ENCODE measurements at places on chromosomes 16 and 17.

DNA sequence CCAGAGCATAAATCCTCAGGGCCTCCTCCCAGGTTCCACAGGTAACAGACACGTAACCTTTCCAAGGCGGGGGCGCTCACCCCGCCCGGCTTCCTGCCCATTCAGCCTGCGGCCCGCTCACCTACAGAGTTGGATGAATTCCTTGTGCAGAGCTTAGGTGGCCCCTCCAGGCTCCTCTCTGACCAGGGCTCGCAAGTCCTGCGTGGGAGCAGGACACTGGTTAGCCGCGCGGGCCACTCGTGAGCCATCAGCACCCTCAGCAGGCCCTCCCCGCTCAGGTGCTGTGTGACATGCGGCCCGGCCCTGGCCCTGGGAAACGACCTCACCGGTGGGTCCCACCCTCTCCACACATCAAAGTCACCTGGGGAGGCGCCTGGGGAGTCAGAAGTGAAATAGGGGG is 528 bp downstream of the TERB1 start:
- no peak for DNase-seq

- DNase-seq = no peak
Observed at GRCh38 chr17:57868007-57868909, 18.4 kb upstream of the MRPS23 start.

GRCh38 chr17:36686123-36686669 is 84.8 kb downstream of the MRM1 start:
- no peak for DNase-seq

- no peak for DNase-seq
Observed at GRCh38 chr17:12098568-12098967, 77.9 kb downstream of the MAP2K4 start.

- no peak for DNase-seq
Observed at GRCh38 chr16:78583441-78583840, 484.0 kb downstream of the WWOX start.

DNA sequence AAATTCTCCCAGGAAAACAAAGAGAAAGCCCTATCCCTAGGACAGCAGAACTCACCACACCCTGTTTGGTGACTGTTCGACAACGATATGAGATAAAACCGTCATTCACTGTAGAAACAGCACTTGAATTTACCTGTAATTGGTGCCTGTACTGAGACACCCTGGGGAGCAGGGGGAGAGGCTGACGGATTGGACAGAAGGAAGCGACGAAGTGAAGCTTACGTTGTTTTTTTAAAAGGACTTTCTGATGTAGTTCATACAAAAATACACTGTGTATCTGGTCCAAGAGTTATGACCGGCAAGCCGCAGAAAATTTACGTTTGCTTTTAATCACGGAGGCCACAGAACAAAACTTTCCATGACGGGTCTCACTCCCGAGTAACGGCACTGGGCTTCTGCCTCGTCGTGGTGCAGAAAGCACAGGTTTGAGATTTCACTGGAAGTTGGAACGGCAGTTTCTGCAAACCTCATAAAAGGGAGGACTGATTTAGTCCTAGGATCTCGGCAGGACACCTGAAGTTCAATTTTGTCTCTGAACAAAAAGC is 9.7 kb downstream of the NXN start:
- DNase-seq = no peak

- no peak for DNase-seq
Observed at GRCh38 chr16:34803683-34804416, 1344.4 kb downstream of the TP53TG3F start.

DNA sequence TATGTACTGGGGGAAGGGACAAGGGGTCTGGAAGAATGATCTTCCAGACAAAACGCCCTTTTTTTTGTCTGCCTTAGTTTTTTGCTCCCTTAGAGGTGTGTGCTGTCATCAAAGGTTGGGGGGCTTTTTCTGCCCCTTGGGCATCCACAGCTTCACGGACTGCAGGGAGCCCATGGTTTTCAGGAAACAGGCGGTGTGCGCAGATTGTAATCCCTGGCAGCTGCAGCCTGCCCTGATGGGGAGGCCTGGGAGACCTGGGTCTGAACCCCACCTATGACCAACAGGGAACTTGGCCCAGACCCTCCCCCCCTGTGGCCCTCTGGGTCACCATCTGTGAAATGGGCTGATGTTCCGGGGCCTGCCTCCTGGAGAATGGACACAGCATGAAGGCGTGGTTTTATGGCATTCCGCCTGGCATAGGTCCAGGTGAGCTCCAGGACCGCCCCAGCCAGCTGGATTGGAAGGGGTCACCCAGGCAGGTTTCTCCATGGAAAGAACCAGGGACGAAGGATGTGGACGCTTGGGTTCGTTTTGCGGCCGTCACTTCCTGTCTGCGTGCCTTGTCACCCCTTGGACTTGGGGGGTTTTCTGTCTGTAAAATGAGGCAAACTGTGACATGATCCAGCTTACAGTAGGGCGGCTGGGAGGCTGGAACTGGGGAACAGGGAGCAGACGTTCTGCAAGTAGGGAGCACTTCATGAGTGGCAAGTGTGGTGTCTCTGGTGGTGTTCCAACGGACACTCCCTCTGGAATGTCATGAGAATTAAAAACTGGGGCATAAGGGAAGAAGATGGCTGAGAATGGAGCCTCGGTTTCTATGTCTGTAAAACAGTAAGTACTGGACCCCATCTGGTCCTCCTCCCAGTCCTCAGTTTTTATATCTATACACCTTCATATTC is 1.5 kb downstream of the CPNE2 start:
- DNase-seq = no peak

GRCh38 chr16:70662991-70663523 is 16.7 kb downstream of the IL34 start:
- DNase-seq = no peak

GRCh38 chr16:11561454-11561805 is 25.3 kb downstream of the LITAF start:
- DNase-seq = no peak

- no peak for DNase-seq
Observed at GRCh38 chr16:1327619-1327947, 5.9 kb upstream of the BAIAP3 start.

- no peak for DNase-seq
Observed at GRCh38 chr17:48014595-48015111, 22.9 kb downstream of the COPZ2 start.

- DNase-seq = no peak
Observed at GRCh38 chr16:2468233-2468724, 2.8 kb upstream of the NTN3 start.

GRCh38 chr16:4064950-4065352 is 51.3 kb downstream of the ADCY9 start:
- no peak for DNase-seq

DNA sequence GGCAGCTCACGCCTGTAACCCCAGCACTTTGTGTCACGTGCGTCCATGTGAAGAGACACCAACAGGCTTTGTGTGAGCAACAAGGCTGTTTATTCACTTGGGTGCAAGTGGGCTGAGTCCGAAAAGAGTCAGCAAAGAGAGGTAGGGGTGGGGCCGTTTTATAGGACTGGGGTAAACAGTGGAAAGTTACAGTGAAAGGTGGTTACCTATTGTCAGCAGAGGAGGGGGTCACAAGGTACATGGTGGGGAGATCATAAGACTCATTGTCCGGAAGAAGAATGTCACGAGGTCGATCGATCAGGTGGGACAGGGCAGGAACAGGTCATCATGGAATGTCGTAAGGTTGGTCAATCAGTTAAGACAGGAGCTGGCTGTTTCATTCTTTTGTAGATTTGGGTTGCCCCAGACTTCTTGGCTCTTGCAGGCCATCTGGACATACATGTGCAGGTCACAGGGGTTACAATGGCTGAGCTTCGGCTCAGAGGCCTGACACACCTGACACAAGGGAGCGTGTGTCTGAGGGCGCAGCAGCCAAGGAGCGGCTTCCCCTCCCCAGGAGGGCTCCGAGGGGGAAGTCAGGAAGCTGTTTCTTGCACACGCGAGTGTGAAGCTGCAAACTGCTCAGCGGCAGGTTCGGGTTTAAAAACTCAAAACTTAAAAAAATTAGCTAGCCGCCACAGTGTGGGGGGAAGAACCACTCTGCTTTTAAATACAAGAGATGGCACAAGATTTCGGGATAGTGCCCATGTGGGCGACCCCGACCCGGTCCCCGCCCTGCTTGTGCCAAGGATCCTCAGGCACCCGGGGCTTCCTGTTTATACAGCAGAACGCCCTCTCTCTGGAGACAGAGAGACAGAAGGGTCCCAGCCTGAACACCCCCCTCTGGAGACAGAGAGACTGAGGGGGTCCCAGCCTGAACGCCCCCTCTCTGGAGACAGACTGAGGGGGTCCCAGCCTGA is 12.4 kb upstream of the TEX19 start:
- no peak for DNase-seq

DNA sequence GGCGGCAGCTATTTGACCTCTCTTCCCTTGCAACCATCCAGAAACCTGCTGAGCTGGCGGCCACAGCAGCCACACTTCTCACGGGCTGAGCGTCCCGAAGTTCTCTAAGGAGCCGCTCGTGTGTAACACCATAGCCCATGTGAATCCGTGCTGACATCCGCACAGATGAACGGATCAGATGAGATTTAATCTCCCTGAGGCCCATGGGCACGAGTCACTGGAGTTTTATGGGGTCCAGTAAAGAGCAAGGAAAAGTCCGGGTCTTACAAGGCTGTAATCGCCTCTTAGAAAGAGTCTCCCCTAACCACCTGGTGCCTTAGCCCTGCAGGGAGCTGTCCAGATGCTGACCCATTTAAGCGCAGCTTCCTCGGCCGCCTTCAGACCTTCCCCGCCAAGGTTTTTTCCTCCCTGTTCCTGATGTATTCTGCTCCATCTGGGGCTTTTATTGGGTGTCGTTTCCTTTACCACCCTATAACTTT is 5.5 kb upstream of the CACNG5 start:
- no peak for DNase-seq

- no peak for DNase-seq
Observed at GRCh38 chr17:78882540-78883088, 20.4 kb downstream of the CEP295NL start.

DNA sequence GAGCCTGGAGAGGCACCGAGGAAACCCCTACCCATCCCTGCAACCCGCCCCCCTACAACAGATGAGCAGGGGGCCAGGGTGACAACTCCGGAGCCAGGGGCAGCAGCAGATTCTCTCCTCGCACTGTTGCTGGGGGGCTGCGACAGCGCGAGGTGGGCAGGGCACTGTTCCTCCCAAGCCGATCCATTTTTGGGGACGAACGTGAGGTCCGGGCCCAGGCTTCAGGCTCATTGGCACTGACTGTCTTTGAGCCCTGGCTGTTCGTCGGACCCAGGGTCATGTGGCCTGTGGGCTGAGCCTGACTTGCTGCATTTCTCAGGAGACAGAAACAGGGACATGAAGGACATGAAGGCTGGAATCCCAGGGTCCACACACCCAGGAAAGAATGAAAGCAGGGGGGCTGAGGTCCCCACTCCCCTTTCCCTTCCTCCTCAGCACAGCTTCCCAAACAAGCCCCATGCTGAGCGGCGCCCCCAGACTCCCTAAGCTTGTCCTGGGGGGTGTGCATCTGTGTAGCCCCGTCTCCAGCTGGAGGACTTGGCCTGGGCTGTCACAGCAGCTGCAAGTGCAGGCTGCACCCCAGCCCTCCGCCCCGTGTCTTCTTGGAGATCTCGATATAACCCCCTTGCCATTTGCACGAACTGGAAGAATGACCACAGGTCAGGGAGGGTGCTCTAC is 18.7 kb downstream of the CEP295NL start:
- DNase-seq = no peak

GRCh38 chr17:80394629-80395216 is 20.2 kb upstream of the ENDOV start:
- DNase-seq = no peak

DNA sequence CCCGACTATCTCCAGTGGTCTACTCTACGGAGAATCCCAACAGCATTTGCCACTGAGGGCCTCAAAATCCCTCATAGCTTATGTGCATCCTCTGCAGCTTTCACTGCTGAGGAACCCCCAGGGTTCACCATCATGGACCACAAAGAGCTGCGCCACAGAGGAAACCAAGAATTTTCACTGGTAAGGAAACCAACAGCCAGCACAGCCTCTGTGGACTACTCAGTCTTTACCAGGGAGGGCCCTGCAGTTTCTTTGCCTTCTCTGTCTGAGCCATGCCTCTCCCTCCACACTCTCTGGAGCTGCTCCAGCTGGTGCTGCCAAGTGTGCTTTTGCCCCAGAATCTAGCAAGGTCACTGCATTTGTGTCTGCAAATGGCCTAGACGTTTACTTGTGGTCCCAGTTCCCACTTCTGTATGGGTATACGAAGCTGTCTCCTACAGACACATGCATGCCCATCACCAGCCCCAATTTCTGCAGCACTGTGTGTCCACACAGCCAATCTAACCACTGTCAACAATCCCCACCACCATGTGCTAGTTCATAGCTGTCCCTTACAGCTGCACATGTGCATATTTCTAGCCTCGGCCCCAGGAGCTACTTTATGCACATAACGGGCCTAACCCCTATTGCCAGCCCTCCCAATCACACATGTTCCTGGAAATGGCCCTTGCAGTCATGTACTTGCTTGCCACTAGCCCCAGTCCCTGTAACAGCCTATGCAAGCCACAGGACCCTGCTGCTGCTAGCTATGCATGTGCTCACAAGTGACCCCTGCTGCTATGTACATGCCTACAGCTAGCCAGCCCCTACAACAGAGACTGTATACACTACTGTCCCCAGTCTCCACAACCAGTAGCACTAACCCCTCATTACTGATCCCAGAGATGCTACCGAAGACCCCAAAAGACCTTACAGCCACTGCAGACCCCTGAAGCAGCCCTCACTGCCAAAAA is 1437.4 kb downstream of the CDH11 start:
- DNase-seq = no peak

- DNase-seq = no peak
Observed at GRCh38 chr17:42675965-42676423, 800 bp downstream of the PLEKHH3 start.

DNA sequence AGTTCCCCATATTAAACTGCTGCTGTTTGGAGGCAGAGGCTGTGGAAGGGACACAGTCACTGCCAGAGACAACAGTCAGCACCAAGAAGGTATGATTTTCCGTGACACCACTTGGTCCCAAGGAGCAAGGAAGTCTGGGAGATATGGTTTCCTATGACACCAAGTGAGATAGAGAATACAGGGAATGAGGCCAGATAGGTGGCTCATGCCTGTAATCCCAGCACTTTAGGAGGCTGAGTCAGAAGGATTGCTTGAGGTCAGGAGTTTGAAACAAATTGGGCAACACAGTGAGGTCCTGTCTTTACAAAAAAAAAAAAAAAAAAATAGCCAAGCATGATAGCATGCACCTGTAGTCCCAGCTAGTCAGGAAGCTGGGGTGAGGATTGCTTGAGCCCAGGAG is 90.8 kb downstream of the ABCC12 start:
- DNase-seq = no peak

DNA sequence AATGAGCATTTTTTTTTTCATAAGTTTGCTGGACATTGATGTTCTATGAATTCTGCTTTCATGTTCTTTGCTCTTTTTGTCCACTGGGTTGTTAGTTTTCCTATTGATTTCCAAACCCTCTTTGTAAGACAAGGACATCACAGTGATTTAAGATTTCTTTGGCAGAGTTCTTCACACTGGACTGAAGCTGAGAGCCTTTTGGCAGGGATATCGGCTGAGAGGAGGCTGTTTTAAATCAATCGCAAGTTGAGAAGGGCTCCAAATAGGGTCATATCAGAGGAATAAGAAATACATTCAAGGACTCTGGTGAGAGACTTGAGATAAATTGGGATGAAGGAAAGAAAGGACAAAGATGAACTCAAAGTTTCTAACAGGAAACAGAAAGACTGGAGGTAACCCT is 165.8 kb upstream of the AXIN2 start:
- DNase-seq = no peak

- DNase-seq = no peak
Observed at GRCh38 chr17:15392326-15392741, 50.9 kb upstream of the TEKT3 start.

GRCh38 chr17:42405963-42406495 is 17.0 kb downstream of the CAVIN1 start:
- DNase-seq = peak; percentile 75

All from stimulated activated CD8-positive, alpha-beta memory T cell treated with anti-CD3 and anti-CD28 coated beads, Interleukin-7, amount 100 ng/mL, for 1 hour (primary cell).